ENCODE measurements at places on chromosomes 7 and 10.
A peak's percentile ranks its signal among the peaks of the same experiment; 100 is the strongest.

DNA sequence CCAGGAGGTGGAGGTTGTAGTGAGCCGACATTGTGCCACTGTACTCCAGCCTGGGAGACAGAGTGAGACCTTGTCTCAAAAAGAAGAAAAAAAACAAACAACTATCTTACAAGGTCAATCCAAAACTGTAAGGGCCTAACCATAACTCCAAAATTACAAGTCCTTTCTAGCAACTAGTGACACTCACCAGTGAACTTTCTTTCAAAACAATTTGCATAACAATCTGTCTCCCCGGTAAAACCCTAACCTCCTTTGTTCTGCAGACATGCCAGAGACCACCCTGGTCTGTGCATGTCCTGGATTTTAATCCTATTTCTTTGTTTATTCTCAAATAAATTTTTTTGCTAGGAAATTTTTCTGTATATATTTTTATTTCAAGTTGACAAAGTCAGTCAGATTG is 68.1 kb downstream of the EXOC6 start:
- DNase-seq: no peak

GRCh38 chr10:78685466-78686103 is 383.2 kb upstream of the ZMIZ1 start:
- no peak for DNase-seq

DNA sequence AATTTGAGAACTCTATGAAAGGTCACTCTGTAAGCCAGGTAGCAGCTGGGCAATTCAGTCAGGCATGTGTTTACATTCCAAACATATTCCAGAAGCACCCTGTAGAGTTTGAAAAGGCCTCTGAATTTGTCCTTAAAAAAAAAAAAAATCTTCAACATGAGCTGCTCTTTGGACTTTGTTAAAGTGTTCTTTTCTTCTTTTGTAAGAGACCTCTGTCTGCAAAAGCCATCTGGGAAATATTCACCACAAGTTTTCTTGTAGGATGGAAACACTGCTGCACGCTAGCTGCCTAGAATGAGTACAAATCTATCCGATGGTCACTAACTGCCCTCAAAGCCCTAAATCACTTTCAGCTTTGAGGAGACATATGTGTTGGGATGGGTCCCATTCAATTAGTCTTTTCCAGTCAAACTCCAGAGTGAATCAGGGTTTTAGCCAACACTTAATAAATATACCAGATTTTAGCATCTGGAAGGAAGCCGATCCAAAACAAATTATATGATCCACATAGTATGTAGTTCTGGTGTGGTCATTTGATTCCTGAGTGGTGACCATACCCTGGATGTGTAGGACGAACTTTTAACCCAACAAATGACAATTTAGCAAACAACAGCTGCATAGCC is 85.9 kb downstream of the CD36 start:
- DNase-seq: no peak

GRCh38 chr10:16440396-16441133 is 3.8 kb downstream of the PTER start:
- no peak for DNase-seq

- peak; percentile 83 for DNase-seq
Measured at GRCh38 chr7:158829021-158829341, 328 bp downstream of the ESYT2 start.

DNA sequence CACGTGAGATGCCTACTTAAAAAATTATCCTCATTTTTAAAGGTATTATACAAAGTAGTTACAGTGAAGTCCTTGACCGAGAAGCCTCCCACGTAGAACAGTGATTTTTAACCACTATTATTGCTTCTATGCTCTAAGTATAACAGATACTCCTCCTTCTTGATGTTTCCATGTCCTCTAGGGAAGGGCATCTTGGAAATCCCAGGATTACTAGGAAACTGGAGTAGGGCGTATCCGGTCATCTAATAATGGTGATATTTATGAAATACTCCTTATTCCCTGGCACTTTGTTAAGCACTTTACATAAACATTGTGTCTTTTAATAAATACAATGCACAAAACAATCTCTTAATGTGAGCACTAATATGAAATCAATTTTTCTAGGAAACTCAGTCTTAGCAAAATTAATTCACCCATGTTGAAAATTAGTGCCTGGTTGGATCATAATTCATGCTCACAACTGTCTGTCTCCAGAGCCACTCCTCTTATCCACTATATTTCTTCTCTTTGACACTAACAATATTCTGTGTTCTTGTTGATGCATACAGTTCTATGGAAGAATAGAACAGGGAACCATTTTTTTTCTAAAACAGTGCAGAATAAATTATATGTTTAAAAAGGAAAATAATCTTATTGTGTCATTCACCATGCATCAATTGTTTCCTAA is 128.6 kb upstream of the SEMA3E start:
- no peak for DNase-seq

GRCh38 chr7:148270576-148270975 is 320.0 kb upstream of the C7orf33 start:
- no peak for DNase-seq

DNA sequence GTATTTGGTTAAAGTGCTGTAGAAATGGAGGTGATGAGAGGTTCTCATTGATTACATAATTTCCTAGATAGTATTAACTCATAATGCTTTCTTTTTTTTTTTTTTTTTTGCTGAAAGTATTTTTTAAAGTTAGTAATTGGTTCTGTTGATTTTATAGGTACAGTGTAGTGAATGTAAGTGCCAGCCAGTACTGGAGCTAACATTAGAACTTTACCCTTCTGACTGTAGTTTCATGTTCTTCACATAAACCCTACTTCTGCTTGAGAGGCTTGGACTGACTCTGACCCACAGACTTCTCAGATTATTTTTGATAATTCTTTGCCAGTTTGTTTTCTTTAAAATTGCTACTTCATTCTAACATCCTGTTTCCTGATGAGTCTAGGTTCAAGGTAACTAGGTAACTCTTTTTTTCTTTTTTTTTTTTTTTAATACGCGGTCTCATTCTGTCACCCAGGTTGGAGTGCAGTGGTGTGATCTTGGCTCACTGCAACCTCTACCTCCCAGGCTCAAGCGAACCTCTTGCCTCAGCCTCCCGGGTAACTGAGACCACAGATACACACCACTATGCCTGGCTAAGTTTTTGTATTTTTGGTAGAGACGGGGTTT is 92.2 kb upstream of the OIT3 start:
- no peak for DNase-seq

DNA sequence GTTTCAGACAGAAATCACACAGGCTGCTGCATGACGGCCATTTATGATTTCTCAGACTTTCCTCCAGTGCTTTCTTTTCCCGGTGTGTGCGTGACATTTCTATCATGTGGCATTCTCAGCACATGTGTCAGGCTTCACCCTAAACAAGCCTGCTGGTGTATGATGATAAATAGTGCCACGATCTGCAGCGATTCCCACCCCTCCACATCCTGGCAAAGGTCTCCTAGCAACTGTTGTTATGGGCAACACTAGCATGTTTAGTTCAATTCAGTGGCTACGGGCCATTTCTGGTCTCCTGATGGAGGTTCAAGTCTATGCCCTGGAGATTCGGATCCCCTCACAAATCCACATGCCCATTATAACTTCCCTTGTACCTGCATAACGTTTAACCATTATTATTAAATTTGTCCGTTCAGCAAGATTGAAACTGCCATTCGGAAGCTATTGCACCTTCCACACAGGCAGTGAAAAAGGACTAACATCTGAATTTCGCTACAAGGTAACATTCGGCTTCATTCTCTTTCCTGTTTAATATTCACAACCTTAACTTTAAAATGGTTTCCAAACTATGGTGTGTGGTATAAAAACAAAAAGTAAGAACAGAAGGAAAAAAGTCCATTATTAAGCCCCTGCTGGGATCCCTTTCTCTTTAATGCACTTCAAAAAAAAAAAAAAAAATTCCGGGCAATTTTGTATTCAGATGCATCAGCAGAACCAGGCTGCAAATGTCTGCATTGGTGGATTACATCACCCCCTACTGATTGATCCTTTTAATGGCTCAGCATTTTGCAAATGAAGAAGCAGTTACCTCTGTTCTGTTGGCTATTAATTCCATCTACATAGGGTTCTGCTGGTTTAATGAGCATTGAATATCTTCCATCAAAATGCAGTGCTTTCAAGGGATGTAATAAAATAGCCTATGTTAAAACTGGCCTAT is 90.2 kb downstream of the FRMD4A start:
- no peak for DNase-seq

DNA sequence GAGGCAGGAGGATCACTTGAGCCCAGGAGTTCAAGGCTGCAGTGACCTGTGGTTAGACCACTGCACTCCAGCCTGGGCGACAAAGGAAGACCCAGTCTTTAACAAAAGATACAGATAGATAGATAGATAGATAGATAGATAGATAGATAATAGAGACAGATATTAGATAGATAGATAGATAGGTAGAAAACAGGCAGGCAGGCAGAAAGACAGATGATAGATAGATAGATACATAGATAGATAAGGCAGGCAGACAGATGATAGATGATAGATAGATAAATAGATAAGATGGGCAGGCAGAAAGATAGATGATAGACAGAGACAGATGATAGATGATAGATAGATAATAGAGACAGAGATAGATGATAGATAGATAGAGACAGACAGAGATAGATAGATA is 54.5 kb downstream of the TMEM130 start:
- DNase-seq: no peak

- DNase-seq: no peak
Measured at GRCh38 chr7:99782012-99782953, 1.7 kb downstream of the CYP3A4 start.

Measured in activated CD8-positive, alpha-beta memory T cell treated with anti-CD3 and anti-CD28 coated beads, Interleukin-2, amount 50 U/mL, for 48 hours (primary cell).